Right kidney (tissue), 9 donors: ENCODE measurements at places on chromosomes 2 and 18.
A peak's percentile ranks its signal among the peaks of the same experiment; 100 is the strongest.

- no peak for DNase-seq
These were observed 36.7 kb downstream of the DYNC1I2 start for GRCh38 chr2:171723716-171724683.

GRCh38 chr18:76923485-76924085 lies 101.2 kb downstream of the ZNF236 start:
- no peak for DNase-seq

DNA sequence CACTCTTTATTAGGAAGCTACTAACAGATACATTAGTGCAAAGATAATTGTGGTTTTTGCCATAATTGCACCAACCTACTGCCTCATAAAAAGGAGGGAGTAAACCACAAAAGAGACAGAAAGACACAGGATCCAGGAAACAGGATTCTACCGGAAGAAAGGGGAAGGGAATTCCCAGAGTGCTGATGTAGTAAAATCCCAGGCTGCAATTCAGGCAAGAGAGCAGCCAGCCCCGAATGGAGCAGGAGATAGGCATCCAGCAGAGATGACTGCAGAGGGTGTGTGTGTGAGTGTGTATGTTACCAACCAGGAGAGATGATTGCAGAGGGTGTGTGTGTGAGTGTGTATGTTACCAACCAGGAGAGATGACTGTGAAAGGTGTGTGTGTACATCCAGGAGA lies 84.4 kb downstream of the KCNS3 start:
- DNase-seq = no peak

DNA sequence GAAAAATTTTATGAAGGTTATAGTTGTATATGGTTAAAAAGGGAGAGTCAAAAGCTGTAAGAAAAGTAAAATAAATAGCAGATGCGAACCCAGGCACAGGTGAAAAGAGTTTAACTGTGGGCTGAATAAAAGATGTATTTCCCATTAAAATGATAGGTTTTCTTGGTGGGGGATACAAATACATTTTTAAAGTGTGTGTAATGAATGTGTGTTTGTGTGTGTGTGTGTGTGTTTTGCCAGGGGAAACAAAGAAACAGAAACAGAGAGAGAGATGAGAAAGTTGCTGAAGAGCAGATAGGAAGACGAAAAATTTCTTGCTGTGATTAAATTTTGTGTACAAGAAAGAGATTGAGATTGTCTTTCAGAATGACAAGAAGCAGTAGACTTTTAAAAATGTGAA lies 12.1 kb downstream of the TFPI start:
- no peak for DNase-seq

DNA sequence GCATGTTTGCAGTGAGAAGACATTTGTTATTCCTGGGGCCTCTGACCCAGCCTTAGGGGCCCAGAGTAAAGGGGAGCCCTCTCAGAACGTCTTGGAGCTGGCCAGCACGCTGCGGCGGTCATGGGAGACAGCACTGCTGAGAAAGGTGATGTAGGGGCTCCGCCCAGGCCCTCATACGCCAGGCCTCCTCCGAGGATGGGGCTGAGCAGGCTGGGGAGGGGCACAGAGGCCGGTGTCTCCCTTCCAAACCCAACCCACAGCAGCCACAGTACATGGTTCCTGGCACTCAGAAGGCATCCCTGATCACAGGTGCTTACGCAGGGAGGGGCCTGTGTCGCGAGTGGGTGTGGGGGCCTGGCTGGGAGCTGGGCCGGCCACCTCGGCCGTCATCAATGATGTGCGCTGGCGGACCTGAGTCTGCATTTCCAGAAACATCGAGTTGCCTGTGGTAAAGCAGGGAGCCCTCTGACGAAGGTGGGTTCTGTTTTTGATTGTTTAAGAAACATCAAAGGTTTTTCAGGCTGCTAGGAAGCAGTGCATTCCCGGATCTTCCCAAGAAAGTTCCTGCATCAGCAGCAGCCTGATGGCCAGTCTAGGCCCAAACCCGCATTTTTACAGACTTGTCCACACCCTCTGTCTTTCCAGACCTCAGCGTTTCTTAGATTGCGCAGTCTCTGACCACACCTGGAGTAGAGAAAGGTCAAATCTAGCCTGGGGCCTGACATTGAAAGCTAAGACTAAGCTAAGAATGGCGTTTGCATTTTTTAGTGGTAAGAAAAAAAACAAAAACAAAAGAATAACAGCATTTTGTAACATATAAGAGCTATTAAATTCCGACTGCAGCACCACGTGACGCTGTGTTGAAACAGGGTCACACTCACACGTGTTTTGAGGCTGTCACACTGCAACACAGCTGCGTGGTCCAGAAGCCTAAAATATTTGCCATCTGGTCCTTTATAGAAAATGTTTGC lies 51.2 kb upstream of the PXDN start:
- no peak for DNase-seq

DNA sequence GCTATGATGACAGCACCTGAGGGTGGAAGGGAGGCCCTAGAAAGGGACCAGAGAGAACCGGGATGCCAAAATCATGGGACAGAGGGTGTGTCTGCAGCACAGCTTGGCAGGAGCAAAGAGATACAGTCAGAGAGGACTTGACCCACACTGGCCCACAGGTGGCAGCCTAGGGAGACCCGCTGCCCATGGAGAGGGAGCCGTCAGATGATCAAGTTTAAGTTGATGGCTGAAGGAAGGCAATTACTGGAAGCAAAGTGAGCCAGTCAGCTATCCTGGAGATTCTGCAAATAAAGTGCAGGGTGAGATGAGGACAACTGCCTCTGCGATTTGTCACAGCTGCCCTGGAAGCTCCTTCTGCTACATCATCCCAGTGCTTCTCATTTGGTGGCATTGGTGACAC lies 74.0 kb downstream of the CMPK2 start:
- DNase-seq = no peak

- no peak for DNase-seq
These were observed 69.3 kb downstream of the MAPK4 start for GRCh38 chr18:50629148-50629631.

GRCh38 chr2:71000780-71001591 lies 6.3 kb upstream of the TEX261 start:
- peak; percentile 54 for DNase-seq

DNA sequence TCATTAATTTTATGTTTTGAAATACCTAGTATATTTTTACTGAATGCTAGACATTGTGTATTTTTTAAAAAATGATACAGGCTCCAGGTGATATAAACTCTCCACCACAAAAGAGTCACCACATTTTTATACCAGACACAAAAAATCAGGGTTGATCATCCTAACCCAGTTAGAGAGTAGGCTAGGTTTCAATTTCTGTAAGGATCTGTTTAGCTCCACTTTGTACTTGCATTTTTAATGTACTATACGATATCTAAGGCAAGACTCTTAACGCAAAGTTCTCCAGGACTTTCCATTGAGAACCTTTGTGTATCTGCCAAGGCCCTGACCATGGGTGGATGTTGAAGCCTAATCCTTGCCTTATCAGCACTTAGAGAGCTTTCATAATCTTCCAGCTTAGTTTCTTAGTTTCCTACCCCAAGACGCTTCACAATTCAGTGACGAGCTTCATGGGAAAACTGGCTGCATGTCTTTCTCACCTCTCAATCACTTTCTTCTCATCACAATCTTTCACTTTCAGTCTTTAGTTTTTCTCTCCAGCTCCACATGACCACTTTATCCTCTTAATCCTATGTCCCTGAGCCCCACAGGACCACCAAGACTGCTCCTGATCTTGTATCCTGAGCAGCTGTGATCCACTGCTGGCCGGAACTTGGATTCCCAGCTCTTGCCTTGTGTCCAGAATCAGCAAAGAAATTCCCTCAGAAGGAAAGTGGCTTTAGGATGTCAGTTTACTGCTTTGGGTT lies 635.8 kb downstream of the RNF144A start:
- no peak for DNase-seq

DNA sequence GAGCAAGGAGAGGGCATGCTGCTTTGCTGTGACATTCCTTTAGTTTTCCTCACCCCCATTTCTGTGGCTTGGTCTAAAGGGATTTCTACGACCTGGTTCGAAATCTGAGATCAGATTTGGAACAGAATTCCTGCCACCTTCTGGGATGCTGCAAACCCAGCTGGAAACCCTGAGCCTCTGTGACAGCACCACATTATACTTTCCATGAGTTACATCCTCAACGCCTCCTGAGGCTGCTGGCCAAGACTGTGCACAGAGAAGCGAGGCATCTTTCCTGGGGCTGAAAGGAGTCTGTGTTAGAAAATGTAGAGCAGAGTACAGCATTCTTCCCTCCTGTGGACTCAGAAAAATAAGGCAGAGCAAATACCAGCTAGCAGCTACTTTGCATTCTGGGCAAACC lies 138.1 kb upstream of the CHAC2 start:
- no peak for DNase-seq

- no peak for DNase-seq
These were observed 340 bp downstream of the SLC40A1 start for GRCh38 chr2:189580241-189580651.

GRCh38 chr2:42133771-42134195 lies 35.4 kb upstream of the EML4 start:
- DNase-seq = no peak

DNA sequence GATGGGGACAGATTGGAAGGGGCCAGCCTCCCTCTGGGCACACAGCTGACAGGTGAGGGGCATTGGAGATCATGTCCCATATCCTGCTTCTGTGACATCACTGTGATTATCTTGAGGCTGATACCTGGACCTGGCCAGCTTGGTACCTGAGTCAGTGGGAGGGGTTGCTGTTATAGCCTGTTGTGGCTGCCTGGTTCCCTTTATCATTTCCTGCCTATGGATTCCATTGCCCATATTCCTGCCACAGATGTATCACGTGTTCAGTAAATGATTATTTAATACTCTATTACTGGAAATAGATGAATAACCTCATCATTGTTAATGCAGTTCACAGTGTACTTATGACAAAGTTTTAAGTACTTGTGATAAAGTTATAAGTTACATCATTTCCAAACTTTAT lies 7.8 kb upstream of the SCYGR1 start:
- DNase-seq = no peak

- no peak for DNase-seq
These were observed 240.9 kb downstream of the AGAP1 start for GRCh38 chr2:235734688-235735231.

DNA sequence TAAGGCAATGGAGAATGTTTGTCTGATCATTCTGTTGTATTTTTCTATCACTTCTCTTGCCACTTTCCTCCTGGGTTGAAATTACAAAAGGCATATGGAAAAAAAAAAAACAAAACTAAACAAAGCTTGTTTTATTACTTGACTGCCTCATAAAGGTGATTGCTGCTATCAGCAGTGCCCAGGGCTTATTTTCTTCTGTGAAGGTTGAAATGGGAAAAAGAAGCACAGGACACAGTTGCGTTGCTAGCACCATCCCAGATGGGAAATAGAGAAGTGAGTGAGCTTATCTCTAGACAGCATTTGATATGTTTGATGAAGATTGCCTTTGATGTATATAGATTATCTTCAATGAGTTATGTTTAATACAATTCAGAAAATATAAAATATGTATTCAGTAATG lies 633.8 kb upstream of the ZNF804A start:
- DNase-seq = no peak

DNA sequence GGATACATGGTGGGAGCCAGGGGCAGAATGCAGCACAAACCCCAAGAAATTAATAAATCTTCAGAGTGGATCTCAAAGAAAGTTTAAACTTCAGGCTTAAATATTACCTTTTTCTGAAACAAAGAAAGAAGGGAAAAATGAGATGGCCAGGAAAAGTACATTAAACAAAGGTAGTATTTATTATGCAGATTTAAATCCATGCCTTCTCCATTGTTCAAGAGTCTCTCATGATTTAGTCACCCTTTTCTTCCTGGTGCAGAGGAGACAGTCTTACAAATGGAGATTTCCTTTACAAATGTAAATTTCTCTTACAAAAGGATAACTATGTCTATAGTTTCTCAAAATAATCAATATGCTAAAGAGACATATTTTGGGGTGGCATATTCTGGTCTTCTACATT lies 33.4 kb upstream of the PPM1B start:
- DNase-seq = no peak
